ENCODE measurements at places on chromosomes 6 and 20. TPM values are rescaled to one million over a fixed set of nuclear protein-coding genes. Genes with fewer than 3 reads are reported as not detected.

GRCh38 chr6:158958504-158959386 lies 41.3 kb downstream of the RSPH3 start:
- DNase-seq, result no peak

GRCh38 chr6:156185113-156185512 lies 592.1 kb upstream of the ARID1B start:
- DNase-seq, result no peak

- peak; percentile 64 for DNase-seq
Measured at GRCh38 chr6:109441069-109441816, 719 bp downstream of the SMPD2 start.

DNA sequence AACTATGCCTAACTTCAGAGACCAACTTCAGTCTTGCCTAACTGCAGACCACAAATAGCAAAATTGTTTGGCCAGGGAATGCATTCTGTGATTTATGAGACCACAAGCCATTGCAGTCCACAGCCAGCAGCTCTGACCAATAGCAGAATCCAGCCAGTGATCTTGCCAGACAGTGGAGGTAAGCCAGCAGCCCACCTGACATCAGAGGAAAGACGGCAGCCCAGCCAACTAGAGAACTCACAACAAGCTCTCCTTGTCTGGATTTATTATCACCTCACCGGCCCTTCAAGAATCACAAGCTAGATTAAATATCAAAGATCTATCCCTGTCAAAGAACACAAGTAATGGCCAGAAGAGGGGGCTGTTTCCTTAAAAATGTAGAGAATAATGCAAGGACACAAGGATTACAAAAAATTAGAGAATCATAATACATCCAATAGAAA lies 66.5 kb upstream of the SLC35F1 start:
- DNase-seq, result no peak

- DNase-seq, result no peak
Measured at GRCh38 chr6:41193171-41193734, 7.7 kb downstream of the TREML2 start.

DNA sequence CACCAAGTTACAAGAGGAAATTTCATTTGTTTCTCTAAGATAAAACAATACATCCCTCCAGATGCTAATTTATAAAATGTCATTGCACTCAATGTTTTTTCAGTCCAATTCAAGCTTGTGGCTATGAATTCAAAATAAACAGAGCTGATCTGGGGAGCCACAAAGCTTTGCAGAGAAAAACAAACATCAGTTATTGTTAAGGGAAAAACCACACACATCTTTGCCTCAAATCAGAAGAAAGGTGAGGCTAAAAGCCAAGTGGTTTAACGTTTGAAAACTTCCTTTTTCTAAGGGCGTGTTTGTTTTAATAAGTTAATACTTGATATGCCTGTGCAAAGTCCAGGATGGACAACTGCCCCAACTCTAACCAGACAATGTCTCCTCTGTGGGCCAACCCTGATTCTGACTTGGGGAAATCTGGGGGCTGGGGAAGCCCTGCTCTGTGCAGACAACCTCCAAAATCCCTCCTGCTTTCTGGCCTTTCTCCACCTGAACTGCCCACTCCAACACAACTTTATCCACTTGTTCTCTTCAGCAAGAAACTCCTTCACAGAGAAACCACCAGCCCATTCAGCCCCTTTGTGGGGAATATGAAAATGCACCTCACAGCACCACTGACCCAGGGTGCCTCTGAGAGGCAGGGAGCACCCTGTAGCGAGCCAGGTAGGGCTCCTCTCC lies 44.6 kb upstream of the NT5E start:
- DNase-seq, result no peak

GRCh38 chr6:35594503-35595186 lies 81.9 kb upstream of the TULP1 start:
- DNase-seq, result no peak

DNA sequence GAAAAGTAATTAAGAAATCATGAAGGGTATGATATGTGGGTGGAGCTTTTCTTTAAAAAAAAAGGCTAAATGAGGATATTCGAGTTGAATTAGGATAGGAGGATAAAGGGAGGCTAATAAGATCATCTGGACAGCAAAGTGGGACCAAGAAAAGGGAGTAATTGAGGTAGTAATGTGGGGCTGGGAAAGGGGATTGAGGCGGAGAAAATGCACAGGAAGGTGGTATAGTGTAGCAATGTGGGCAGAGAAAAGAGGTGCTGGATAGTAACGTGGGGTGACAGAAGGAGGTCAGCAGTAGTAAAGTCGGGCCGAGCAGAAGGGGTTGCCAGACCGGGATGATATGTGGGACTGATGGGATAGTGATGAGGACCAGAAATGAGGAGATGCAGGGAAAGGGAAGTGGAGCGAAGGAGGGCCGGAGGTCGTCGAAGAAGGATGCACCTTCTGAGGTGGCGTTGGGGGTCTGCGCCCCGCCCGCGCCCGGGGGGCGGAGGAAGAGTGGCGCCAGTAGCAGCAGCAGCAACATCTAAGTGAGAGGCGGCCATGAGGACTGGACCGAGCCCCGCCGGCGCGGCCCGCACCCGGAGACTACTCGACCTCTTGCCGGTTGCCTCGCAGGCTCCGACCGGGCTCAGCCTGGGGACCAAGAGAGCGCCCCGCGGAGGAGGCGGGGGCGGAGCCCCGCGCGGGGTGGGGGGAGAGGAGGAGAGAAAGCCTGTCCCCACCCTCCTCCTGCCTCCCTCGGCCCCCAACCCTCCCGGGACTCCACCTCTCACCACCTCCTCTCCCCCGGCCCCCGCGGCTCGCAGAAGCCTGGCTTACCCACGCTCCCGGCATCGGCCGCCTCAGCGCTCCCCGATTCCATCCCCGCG lies 887 bp downstream of the GABBR1 start:
- peak; percentile 78 for DNase-seq

DNA sequence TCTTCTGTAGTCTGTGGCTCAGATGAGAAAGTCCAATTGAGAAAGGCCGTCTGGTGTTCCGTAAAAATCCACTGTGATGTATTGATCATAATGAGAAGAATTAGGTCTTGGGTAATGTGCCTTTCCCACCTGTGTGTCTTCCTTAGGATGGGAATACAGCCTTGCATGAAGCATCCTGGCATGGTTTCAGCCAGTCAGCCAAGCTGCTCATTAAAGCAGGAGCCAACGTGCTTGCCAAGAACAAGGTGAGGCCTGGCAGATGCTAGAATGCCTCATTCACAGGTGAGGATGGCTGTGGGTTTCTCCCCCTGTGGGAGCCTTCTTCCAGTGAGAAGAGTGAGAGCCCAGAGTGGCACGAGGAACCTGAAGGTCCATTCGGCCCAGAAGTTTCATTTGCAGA lies 32.7 kb downstream of the LYRM2 start:
- no peak for DNase-seq

- no peak for DNase-seq
Measured at GRCh38 chr20:20528861-20529260, 161.0 kb downstream of the INSM1 start.

DNA sequence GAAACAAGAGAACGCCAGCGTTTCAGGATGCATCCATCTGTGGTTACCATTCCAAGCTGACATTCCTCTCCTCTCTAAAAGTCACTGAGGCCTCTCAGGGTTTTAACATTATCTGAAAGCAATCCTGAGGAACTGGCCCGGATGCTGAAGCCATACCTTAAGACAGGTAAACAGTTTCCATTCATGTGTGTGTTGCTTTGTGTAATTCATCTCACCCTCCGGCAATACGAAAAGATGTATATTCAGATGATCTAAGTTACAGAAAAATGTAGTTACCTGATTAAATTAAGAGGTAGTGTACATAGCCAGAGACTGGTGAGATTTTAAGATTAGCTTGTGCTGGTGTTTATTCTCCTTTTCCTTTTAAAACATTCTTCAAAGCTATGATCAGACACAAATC lies 68.4 kb upstream of the BACH2 start:
- DNase-seq, result no peak

DNA sequence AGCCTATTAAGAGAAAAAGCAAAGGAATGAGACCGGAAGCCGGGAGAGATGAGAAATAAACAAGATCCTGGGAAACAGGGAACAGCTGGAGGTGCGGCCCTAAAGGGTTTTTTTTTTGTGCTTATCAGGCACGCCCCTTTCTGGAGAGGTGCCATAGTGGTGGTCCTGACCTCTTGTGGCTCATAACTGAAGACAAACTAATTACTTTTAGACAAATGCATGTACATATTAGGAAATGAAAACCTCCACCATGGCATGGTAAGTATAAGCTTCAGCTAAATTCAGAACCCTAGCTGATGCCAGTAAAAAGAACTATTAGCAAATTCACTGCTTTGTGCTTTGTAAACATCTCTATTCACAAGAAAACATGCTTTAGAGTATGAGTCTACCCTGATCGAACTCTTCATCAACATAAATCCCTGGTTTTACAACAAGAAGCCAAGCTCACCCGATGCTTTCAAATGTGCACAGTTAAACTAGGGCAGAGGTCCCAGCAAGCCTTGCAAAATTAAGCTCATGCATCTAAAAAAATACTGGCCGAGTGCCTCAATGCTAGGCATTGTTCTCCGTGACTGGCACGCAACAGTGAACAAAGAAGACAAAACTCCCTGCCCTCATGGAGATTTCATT lies 96.4 kb upstream of the MRPS10 start:
- DNase-seq, result no peak

GRCh38 chr6:74605922-74606581 lies 599.8 kb downstream of the COL12A1 start:
- no peak for DNase-seq

DNA sequence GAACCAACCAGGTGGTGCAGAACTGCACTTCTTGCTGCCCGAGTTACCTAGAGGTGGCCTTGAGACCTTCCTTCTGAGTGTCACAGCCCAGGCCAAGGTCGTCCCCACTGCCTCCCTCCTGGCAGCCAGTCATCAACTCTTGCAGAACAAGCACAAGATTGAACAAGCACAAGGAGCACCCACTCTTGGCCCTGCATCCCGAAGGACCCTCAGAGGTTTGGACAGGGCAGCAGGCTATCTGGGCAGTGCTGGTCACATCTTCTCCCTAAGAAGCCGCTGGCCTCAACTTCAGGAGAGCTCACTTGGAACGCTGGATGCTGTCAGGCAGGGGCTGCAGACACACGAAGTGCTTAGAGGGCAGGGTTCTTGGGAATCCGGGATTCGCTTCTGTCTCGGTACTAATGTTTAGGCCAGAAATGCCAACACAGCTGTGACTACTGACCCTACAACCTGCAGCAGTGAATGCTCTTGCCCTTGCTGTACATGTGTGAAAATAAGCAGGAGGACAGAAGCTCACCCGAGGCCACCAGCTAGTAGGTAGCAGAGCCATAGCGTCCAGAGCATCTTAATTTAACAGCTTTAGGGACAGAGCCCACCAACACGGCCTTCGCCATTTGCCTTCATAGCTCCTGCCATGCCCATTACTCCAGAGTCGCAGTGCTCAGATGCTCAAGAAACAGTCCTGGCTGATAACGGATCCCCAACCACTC lies 4.0 kb upstream of the ACSS1 start:
- DNase-seq, result peak; percentile 4

GRCh38 chr6:26187981-26188635 lies 100.9 kb downstream of the HFE start:
- DNase-seq, result no peak

DNA sequence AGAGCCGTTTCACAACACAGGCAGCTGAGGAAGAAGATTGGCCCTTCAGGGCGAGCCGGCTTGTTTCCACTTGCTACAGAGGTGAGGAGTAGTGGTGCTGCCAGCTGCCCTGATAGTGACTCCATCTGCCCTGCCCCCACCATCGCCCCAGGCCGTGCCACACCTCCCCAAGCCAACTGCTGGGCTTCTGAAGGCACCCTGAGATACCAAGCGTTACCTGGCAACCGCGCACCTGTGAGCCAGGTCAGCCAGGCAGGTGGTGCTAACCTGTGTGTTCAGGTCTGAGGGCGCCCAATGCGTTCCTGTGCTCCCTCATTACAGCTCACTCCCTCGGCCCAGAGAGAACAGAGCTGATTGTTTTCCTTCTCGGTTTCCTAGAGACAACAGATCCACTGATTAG lies 299.1 kb upstream of the ID4 start:
- no peak for DNase-seq

DNA sequence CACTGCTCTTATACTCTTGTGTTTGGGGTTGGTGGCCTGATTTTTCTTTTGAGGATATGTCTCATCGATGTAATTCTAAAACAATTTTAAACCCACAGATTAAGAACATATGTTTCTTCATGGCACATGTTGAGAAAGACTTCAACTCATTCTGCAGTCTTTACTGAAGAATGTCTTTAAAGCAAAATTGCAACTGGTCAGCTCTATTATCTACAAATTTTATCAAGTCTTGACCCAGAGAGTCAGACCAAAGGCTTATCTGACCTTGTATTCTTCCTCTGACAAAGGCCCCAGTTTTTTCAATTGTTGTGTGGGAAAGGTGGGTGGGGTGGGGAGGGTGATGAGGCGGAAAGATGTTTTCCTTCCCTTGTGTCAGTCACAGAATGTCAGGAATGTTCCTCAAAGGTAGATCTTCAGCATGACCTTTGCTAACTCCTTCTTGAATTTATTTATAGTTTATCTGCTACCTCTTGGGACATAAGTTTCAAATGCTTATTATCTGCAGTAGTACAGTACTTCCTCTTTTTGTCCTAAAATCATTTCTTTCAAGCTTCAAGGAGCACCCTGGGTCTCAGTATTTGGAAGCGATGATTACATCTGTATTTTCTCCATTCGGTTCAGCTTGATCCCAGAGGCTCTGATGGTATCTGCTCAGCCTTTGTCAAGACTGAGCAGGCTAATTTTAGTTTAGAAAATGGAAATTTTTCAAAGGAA lies 63.2 kb upstream of the TIAM2 start:
- no peak for DNase-seq

- no peak for DNase-seq
Measured at GRCh38 chr6:160121981-160122380, 366 bp downstream of the SLC22A1 start.

GRCh38 chr20:19095762-19096161 lies 116.7 kb upstream of the SLC24A3 start:
- DNase-seq, result no peak

- no peak for DNase-seq
Measured at GRCh38 chr6:137011406-137011805, 33.4 kb downstream of the IL20RA start.

- DNase-seq, result no peak
Measured at GRCh38 chr20:62233684-62234083, 4.6 kb upstream of the OSBPL2 start.

DNA sequence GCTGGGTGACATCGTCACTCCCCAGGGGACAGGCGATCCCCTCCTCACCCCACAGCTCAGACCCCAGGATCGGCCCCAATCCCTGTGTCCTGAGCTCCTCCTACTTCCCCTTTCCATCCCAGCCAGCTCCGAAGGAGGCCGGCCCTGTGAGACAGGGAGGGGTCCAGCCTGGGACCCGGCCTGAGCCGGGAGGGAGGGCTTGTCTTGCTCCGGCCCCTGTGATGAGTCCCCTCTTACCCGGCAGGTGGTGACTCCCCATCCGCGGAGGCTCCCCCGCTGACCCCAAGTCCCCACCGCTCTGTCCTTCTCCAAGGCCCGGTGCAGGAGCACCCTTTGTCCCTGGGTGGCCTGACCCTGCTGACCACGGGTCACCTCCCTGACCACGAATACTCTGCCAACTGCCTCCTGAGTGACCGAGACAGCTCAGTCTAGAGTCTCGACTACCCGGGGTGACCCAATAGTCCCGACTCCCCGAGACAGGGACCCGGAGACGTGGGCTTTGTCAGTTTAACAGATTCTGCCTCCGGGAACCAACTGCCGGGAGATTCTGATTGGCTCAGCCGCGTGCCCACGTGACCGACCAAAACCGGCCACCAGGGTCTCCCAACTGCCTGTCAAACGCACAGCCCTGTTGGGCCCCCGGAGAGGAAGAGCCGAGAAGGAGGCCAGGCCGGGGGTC lies 187.4 kb upstream of the PROKR2 start:
- no peak for DNase-seq

The WFDC5 gene
- not detected for total RNA-seq

The CEP250 gene
- total RNA-seq, result 39.4 TPM

The FABP7 gene
- total RNA-seq, result 3.3 TPM

The BNIP5 gene
- not detected for total RNA-seq

The MCCD1 gene
- total RNA-seq, result not detected

The FERMT1 gene
- 0.29 TPM for total RNA-seq

The HLA-DPA1 gene
- total RNA-seq, result 1.0 TPM
